NCI-H2107 (cell line): ENCODE measurements at places on chromosomes 2 and 18.

DNA sequence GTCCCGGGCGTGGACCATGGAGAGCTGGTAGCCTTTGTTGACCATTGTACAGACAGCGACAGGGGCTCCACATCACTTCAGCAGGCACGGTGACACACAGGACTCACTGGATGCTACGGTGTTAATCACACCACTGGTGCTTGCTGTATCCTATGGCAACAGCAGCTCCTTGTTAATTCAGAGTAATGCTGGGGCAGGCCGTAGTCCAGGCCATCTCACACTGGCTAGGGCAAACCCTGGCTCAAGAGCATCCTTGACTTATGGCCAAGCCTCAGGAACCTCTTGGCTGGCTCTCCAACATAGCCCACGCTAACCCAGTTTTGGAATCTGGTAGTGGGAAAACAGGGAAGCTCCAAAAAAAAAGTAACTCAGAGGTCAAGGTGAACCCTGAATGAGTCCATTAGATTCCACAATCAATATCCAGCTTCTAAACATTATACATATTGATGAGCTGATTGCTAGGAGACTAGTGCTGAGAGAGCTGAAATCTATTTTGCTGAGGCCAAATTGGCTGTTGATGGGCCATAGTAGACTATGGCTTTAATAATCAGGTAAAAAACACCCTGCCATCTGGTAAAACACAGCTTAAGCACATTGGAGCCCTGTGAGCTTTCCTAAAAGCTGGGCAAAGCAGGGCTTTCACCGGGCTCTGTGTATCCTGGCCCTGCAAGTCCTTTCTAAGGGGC, 253.6 kb downstream of the PRKCE start:
- no peak for DNase-seq

DNA sequence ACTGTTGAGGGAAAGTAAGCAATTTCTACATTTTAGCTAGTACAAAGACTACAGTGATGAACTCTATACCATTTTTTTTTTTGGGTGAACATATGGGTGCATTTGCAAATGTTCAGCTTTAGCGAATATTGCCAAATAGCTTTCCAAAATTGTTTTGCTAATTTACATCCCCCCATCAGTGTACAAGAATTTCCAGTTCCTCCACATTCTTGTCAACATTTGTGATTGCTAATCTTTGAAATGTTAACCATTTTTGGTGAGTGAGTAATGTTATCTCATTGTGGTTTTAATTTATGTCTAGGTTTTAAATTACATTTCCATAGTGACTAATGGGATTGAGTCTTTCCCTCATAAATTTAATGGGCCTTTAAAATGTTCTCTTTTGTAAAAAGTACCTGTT, 16.4 kb upstream of the CNRIP1 start:
- no peak for DNase-seq

DNA sequence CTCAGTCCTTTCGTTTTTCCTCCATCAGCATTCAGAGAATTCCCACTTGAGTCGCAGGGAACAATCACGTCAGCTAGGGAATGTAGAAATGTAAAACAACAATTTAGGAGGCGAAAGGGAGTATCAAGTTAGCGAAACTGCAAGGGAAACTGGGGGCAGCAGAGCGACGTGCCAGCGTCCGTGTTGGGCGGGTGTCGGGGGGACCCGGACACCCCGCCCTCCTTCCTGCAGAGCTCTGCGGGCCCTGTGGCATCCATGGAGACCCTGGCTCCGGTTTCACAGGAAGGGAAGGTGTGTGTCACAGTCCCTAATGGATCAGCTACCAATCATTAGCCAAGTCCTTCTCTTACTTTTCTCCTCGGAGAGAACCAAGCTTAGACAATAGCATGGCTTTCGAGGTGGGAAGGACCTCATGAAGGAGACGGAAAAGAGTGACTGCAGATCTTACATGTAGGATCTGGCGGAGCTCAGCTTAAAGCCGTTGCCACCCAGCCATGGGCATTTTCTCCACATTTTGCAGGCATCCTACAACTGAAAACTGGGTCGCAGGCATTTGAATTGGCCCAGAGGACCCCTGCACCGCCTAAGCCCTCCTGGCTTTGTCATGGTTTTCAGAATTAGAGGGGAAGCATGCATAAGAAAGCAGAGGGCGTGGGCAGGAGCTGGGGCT, 33.7 kb downstream of the SOX11 start:
- DNase-seq, result no peak

DNA sequence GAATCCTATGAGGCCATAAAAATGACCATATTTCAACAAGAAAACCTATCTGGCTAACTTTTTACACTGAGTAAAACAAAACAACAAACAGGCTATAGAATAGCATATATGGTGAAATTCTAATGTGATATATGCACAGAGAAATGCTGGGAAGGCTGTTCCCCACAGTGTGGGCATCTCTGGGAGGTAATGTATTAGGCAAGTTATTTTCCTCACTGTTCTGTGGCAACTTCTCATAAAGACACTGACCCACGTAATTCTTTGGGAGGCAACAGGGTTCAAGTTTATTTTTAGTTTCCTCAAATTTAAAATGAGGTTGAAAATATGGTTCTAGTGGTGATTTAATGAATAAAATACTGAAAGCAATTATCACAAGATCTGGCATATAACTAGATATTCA, 46.7 kb downstream of the RNU4ATAC start:
- DNase-seq, result no peak

DNA sequence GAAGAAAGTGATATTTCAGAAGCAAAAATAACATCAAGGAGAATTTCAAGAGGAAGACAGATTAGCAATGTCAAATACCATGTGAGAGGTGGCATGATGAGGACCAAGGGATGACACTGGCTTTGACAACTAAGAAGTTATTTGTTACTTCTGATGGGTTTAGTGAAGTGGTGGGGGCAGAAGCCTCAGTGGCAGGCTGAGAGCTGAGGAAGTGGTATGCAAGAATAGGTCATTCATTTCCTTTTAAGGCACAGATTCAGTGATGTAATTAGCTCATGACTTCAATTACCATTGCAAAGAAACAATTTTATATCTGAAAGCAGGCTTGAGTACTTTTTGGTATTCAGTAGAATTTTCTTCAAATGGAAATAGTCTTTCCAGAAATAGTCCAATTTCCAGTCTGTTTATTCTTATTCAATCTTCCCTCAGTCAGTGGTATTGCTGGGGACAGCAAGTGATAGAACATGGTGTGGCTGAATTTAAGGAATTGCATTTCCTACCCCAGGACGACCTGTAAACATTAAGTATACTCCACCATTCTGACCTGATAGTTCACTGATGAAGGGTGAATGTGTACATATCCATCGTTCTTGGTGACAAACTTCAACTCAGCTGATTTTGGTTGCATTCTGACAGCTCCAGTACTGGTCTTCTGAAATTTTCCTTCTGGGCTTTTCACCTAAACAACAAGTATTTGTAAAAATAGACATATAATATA, 28.2 kb downstream of the GEMIN6 start:
- DNase-seq, result no peak

GRCh38 chr2:118667964-118668363, 179.5 kb downstream of the EN1 start:
- no peak for DNase-seq

DNA sequence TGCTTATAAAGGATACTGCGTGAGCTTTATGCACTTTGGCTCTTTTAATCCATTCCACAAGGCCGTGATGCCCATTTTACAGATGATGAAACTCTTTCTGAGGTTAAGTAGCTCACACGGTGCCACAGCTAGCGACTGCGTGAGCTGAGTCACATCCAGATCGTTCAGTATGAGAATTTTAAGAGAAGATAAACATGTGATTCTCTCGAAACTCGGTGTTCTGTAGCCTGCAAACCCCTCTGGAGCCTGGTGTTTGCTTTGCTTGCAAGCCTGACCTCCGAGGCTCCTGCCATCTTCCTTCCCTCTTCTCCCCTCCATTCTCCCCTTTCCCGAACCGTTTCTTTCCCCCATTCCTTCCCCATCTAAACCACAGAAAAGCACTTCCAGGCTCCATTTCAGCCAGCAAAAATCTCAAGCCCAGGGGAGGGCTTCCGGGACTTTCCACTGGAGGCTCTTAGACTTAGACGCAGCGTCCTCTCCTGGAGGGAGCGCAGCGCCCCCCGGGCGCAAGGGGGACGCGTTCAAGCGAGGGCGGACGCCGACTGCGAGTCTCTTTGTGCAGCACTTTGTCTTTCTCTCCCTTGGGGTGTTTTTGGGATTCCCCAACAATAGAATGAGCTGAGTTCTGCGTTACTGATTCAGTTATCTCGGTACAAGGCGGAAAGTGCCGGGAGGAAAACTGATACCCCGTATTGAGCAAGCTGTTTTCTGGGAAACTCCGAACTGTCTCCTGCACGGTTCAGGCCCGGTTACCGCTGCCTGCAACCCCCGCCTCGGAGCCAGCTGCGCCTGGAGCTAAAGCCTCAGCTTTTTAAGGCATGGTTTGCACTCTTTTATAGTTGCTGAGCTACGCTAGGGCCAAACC, 38.0 kb downstream of the CYP1B1 start:
- DNase-seq, result no peak

GRCh38 chr18:9196568-9196967, 60.0 kb downstream of the ANKRD12 start:
- DNase-seq, result no peak

GRCh38 chr18:50428531-50429206, 53.8 kb downstream of the SKA1 start:
- no peak for DNase-seq

DNA sequence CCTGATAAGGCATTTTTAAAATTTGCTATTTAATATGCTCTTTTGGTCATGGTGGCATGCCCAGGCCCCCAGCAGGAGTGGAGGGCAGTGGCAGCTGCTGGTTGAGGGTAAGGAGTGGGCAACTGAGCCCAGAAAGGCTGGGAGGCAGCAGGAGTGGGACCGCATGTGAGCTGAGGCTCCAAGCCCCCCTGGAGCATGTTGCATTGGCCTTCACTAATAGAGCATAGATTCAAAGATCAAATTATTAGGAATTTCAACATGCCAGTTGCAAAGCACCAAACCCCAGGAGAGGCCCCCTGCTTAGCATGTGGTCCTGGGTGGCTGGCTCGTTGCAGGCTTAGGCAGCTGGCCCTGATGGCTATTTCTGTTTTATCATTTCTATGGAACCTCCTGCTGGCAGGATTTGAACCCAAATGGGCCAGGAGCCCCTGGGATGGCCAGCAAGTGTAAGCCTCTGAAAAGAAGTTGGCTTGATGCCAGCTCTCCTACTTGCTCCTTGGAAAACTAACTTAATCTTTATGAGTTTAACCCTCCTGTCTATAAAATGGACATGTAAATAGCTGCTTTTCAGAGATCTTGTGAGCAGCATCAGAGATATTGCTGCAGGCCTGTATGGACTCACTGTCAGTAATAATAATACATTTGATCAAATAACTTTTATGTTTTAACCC, 42.1 kb upstream of the TMEM131 start:
- no peak for DNase-seq
